ENCODE measurements at places on chromosomes 1 and 21.

DNA sequence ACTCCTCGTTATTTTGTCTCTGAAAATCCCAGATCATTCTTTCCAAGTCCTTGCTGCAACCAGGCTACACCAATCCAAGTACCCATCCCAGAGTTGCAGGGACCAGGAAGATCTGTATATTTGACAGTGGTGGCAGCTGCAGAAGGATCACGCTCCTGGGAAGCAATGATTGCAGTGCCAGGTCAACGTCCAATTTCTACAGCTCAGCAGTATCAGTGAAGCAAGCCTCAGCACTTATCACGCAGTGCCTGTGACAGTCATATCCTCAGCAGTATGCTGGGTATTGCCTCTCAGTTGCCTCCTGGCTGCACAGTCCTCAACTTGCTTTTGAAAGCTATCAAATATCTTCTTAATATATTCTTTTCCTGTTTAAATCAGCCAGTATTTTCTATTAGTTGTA, 66.7 kb downstream of the BARHL2 start:
- DNase-seq = no peak

DNA sequence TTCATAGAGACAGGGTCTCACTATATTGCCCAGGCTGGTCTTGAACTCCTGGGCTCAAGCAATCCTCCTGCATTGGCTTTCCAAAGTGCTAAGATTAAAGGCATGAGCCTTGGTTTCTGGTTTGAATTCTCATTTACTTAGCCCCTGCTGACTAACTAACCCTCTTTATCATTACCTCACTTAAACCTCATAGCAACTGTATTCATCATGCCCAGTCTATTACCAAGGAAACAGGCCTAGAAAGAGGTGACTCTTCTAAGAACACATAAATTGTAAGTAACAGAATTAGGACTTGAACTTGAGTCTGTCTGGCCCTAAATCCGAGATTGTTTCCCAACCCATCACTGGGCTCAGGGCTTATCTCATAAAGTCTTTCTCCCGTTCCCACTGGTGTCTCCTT, 44.2 kb downstream of the TMEM53 start:
- no peak for DNase-seq

DNA sequence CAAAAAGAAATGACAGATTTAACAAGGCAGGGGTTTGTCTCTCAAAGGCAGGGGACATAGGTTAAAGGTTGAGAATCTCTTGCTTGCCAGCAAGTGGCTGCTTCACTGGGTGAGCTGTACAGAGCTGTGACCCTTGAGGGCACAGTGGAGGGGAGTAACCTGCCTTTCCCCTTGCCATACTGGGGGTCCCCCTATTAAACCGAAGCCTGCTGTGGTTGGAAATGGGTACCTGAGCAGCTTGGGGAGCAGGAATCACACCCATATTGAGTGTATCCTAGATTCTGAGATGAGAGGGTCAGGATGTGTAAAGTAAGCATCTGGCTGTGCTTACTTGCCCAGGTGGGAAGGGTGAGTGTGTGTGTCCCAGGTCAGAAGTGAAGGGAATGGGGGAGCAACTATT, 31.8 kb downstream of the WNT4 start:
- DNase-seq = no peak

DNA sequence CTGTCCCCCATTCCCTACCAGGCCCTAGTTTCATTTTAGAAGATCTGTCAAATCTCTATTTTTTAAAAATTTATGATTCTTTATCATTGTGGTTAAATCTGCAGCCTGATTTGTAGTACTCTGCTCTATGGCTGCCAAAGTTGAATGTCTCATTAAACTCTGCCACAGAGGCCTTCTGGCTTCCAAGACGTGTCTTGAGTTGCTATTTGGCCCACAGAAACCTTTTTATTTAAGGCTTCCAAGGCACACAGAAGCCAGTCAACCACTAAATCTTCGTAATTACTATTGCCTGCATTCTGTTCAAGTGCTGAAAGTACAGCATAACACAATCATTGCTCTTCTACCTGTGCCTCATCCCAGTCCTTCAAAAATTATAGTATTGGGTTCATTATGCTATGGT, 971.0 kb downstream of the NCAM2 start:
- no peak for DNase-seq

- DNase-seq = no peak
These were observed 170.9 kb upstream of the IVNS1ABP start for GRCh38 chr1:185487936-185488335.

DNA sequence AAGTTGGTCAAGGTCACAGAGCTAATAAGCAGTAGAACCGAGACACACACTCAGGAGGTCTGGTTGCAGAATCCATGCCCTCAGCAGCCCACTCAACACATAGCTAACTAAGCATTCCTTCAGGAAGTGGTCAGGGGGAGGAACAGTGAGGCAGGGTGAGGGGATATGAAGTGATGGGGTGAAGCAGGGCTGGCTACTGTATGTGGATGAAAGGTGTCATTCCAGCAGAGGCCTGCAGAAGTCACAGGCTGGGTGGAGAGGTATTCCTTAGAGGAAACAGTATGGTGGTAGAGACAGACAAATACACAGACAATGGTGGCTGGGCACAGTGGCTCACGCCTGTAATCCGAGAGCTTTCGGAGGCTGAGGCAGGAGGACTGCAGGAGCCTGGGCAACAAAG, 14.1 kb downstream of the TMCO4 start:
- DNase-seq = no peak

- no peak for DNase-seq
These were observed 30.8 kb downstream of the TRIM67 start for GRCh38 chr1:231192620-231193163.

All from NCI-H1694 (cell line).